ENCODE measurements at places on chromosomes 12 and 14.

DNA sequence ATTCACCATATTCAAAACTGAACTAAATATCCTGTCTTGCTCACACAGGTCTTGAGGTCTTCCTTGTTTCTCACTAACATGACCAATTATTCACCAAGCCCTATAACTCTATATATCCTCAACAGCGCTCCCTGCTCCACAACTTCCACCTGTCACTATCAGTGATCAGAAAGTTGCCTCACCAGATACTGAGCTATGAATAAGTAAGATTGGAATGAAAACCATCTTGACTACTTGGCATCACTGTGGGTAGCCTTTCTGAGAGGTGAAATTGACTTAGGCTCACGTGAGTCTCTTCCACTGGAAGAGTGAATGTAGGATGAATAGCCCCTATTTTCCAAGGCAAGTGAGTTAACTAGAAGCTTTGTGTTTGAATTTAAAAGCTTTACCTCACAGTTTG is 167.1 kb downstream of the PIK3C2G start:
- no peak for DNase-seq

GRCh38 chr14:99408286-99408970 is 72.2 kb downstream of the SETD3 start:
- DNase-seq: no peak

DNA sequence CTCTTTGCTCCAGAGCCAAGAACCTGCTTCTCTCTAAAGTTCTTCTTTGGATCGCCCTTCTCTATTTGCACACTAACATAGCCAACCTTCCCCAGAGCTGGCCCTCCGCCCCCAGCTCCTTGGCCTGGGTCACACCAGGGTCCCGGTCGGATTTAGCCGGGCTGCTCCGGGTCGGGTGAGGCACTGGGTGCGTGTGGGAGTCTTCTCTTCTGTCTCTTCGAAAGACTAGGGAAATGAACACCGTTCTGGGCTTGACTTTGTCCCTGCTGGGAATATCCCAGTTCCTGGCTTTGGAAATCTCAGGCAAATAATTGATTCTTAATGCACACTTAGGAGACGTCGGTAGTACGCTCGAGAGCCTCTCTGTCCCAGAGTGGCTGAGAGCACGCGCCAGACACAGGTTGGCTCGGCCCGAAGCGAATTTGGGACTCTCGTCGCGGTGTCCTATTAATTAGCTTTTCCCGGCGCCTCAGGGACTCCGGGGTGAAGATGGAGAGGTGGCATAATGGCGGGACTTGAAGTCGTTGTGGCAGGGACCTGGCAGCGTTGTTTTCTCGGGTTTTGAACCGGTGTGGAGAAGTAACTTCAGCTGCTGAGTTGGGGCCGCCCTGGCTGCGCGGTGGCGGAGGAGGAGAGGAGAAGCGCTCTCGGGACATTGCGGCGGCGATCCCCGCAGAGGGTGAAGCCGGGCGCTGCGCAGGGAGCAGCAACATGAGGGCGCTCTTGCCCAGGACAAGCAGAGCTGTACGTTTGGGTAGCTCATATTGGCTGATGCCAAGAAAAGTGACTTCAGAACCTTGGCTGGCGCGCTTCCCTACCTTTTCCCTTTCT is 7.5 kb downstream of the FOXG1 start:
- DNase-seq: no peak

- no peak for DNase-seq
Observed at GRCh38 chr12:56121204-56121870, 3.3 kb downstream of the ZC3H10 start.

- no peak for DNase-seq
Observed at GRCh38 chr12:115049614-115050013, 365.6 kb upstream of the TBX3 start.

GRCh38 chr14:33432407-33433023 is 493.8 kb downstream of the NPAS3 start:
- no peak for DNase-seq

GRCh38 chr12:22755629-22756028 is 130.7 kb downstream of the ETNK1 start:
- DNase-seq: no peak
